Fibroblast of the aortic adventitia (primary cell): ENCODE measurements at places on chromosomes 7 and 10. TPM values are rescaled to one million over a fixed set of nuclear protein-coding genes. Genes with fewer than 3 reads are reported as not detected.

Gene NUTM2D
- total RNA-seq, result 0.82 and 2.6 TPM in 2 replicates

Gene CYP26A1
- not detected in 2 replicates for total RNA-seq

Gene NPTX2
- 0.25 and 2.5 TPM in 2 replicates for total RNA-seq

Gene CCDC146
- 1.4 and 2.0 TPM in 2 replicates for total RNA-seq

Gene DCLRE1C
- total RNA-seq, result 8.9 and 17.7 TPM in 2 replicates

Gene TRIM50
- not detected in 2 replicates for total RNA-seq
